ENCODE measurements at places on chromosomes 5 and 9.

DNA sequence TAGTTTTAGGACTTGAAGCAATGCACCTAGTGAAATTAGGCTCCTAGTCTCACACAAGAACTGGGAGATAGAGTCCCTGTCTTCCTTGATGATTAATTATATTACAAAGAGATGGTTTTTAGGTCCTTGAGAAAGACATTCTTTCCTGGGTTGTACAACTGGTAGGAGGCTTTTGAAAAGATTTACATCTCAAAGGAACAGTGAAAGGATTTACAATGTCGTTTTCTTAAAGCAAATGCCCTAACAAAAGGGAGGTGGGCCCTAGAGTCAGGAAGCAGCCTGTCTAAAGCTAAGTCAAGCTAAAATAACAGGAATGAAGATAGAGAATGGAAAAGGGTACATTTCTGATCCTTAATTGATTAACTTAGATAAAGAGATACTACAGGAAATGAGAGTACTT lies 102.2 kb upstream of the IL7R start:
- DNase-seq: no peak

DNA sequence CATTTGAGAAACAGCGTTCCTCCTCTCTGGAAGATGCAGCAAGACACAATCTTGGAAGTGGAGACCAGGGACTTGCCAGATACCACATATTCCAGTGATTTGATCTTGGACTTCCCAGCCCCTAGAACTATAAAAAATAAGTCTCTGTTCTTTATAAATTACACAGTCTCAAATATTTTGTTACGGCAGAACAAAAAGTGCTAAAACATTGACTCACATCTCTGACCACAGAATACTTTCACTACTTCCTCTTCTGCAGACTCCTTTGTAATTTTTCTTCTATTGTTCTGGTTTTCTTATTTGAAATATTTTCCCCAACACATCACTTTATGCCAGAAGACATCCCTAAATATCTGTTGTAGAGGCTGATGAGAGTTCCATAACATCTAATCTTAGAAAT lies 706.1 kb upstream of the CDH18 start:
- no peak for DNase-seq

GRCh38 chr5:144950996-144951395 lies 780.3 kb downstream of the KCTD16 start:
- DNase-seq: no peak

DNA sequence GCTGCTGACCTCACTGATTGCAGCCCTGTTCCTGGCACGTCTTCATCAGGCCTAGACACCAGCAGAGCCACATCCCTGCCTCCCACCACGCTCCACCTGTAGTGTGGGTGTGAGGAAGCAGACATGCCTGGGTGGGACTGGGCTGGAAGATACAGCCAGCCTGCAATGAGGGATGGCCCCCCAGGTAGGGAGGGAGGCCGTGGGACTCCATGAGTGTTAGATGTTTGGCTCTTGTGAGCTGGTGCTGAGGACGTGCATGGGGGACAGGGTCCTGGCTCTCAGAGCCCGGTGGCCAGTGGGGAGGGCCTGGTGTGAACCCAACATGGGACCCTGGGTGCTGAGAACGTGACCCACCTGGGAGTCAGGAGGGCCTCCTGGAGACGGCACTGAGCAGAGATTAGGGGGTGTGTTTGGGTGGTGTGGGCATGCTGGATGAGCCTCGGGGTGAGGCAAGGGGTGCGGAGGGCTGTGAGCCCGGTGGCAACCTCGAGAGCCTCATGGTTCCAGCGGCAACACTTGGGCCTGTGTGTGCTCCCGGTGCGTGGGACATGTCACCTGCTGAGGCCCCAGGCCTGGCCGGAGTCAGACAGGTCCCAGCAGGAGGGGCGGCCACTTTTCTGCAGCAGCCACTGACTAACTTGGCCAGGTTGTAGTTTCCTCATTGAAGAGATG lies 87.6 kb downstream of the PHF2 start:
- no peak for DNase-seq

DNA sequence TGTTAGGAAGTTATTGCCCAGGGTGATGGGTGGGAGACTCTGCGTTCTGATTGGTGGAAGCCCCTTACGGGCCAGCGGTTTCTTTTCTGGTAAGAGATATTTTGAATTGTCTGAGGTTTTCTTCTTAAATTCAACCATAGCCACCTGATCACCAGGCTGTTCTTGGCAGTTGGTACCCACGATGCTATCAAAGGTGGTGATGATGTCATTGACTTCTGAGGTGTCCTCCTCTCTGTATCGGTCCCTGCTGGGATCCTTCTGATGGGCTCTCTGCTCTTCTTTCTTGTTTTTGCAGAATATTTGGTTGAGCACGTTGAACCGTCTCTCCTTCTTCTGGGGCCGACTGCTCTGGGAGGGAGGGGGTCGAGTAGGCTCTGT lies 116.6 kb upstream of the IL6ST start:
- DNase-seq: no peak

DNA sequence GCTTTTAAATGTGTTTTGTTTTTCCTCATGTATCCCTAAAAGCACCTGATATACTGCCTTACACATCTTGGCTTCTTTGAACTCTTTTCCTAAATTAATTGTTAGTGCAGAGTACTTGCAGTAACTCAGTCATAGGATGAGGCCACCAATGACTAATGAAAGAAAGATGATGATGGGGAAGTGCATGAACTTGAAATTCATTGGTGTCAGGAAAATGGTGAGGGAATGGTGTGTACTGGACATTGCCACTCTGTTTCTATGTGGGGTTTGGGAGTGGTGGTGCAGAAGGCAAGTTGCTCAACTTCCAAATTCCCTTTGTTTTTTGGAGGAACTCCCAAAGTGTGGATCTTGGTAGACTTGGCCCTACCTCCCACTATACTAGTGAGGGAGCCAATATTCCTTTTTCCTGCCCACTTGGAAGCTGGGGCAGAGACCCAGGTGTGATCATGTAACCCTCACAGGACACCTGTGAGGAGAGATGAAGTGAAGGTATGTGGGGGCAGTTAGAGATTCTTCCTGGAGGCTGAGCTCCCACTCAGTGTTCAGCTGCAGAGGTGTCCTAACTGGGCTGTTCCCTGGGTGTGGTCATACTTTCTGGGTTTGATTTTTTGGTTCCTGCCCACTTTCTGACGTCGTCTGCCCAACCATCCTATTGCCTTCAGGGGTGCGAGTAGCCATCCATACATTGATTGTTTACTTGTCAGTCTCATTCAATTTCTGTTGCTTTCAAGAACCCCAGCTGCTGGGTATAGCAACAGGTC lies 298.5 kb downstream of the MAST4 start:
- DNase-seq: no peak

- DNase-seq: no peak
Measured at GRCh38 chr5:128212191-128212806, 128.7 kb downstream of the SLC12A2 start.

- no peak for DNase-seq
Measured at GRCh38 chr5:150642567-150642927, 2.1 kb downstream of the SYNPO start.

- no peak for DNase-seq
Measured at GRCh38 chr5:981456-981855, 27.1 kb upstream of the NKD2 start.

DNA sequence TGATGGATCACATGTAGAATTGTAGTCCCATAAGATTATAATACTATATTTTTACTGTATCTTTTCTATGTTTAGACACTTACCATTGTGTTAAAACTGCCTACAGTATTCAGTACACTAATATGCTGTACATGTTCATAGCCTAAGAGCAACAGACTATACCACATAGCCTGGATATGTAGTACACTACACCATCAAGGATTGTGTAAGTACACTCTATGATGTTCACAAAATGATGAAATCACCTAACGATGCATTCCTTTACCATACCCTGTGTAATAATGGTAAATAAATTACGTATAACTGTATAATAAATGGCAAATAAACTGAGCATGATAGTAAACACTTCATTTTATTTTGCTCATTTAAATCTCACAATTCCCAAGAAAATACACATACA lies 60.3 kb downstream of the RICTOR start:
- no peak for DNase-seq

GRCh38 chr9:103139891-103140290 lies 144.8 kb downstream of the CYLC2 start:
- DNase-seq: no peak

GRCh38 chr5:134554319-134555222 lies 29.1 kb downstream of the JADE2 start:
- no peak for DNase-seq

- no peak for DNase-seq
Measured at GRCh38 chr5:168850683-168851082, 271.5 kb upstream of the PANK3 start.

DNA sequence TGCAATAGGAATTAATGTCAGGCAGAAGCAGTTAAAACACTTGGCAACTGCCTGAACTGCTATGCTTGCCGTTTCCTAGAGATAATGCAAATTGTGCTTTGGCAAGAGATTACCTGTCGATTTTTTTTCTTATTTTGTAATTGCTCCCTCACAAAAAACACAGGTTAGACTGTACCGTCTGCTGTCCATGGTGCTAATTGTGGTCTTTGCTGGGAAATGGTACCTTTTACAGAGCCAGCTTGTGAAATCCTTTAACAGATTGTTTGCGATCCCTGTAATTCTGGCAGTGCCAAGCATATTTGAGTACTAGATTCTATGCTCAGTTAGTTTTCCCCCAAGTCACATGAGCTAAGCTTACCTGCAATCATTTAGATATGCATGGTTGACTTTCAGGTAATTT lies 2125.8 kb upstream of the WWC1 start:
- DNase-seq: no peak

- DNase-seq: no peak
Measured at GRCh38 chr9:107193251-107193650, 89.8 kb upstream of the RAD23B start.

DNA sequence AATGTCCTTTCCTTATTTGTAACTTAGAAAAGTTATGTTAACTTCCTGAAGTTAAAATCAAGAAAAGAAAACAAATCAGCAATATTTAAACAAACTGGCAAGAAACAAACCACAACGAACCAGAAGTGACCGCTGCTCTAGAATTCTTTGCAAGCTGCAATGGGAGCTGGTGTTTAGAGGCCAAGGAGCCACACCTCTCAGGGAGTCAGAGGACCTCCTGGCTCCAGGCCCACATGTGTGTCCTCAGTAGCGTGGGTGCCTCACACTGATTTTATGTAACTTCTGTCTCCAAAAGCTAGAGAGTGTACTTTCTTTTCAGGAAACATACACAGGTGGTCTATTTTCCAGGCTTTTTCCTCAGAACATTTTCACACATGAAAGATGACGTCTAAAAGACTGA lies 100.4 kb downstream of the IRX2 start:
- no peak for DNase-seq

- no peak for DNase-seq
Measured at GRCh38 chr9:131524665-131525315, 6.3 kb downstream of the UCK1 start.

DNA sequence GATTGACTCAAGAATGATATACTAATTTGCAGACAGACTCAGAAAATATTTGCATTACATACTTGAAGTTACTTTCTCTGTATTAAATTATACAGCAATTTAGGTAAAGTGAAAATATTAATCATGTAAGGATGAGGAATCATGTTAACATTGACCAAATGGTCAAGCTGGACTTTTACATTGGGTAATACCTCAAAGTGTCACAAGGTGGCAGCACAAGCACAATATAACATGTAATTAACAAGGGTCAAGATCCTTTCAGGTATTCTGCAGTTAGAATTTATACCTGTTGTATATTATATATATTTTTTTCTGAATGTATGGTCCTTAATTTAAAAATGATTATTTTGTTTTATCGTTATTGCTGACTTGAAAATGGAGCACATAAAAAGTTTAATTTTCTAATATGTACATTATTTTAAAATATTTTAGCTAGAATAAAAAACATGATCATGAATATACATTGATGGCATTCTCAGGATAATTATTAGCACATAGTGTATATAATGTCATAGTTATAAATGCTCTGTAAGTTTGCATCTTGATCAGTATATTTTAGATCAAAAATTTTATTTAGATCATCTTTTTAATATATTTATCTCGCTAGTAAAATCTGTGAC lies 8.6 kb downstream of the HAPLN1 start:
- DNase-seq: no peak

DNA sequence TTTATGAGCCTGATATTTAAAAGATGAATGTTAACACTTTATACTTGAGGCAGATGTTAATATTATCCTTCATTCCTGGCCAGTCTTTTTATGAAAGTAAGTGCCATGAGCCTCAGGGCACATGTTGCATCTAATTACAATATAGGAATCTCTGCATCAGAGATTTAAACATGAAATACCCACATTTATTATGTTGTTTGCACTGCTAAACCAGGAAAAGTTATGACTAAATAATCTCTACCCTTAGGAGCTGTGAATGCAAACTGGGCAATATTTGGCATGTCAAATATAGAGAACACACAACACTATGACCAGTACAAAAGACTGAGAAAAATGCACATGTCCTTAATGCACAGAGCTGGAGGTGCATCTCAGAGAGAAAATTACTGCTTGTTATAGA lies 526.1 kb upstream of the GRAMD2B start:
- no peak for DNase-seq

DNA sequence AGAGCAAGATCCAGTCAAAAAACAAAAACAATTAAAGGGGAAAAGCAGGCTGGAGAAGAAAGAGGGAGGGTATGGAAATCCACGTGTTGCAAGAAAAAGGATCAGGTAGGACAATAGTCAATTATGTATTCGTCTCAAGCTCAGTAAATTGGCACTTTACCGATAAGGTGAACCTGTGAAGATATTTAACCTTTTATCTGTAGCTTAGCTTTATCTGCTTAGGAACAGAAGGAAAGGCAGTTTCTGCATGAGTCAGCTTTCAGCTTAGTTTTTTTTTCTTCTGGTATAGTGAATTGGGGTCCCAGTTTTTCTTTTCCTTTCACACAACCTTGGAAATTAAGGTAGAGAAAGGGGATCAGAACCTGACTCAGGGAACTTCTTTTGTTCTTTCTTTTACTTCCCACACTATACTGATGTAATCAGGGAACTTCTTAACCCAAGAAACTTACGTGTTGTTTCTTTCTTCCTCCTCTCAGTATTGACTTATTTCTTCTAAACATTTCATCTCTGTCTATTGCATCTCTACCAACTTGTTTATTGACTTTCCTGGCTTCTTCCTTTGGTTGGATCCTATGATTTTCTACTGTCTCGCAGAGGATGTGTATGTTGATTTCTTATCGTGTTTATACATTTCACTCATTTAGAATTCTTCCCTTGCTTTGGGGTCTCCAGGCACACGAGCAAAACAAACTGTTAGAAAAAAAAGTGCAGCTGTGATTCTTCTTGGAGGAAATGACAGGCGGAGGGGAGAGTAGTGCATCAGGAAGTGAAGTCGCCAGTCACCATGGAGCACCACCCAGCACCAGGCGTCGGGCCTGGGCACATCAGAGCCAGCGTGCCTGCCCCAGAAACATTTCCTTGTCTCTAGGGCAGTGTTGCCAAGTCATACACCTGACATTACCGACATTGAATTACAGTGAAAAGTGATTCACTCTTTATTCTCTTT lies 123.0 kb upstream of the LHFPL2 start:
- DNase-seq: no peak

DNA sequence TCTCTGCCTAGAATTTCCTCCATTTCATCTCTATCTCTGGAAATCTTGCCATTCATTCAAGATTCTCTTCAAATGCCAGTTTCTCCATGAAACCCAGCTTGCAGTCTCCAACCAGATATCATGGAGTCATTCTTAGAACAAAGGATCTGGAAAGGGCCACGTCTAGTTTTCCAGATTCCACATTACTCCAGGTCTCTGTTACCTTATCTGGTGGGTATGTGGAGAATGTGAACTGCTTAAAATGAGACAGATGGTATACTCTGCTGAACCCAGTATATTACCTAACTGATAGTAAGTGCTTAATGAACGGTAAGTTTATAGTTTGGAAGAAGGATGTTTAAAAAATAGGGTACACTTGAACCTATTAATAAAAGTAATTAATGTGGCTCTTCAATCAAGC lies 52.3 kb upstream of the ZSWIM6 start:
- DNase-seq: no peak

Measured in stimulated activated naive CD4-positive, alpha-beta T cell (primary cell).